Astrocyte (in vitro differentiated cells and primary cell): ENCODE measurements at places on chromosomes 1 and 21.

GRCh38 chr1:114270282-114270681 lies 116.6 kb upstream of the SYT6 start:
- peak; percentile 10 for DNase-seq

DNA sequence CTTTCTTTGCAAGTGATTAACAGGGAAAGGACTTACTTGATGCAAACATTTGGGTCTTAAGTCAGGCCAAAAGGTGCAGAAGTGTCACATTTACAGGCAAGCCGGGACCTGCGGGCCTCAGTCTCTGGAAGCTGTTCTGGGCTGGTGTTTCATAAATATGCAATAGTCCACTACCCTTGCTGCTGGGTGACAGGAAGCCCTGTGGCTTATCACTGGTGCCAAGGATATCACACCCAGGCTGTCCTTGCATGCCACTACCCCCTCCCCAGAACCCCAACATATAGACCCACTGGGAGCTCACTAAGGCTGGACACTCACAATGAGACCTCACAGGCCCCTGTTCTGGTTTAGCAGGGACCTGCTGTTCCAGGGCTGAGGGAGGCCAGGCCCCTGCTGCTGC lies 3.4 kb upstream of the LEFTY2 start:
- no peak for DNase-seq

DNA sequence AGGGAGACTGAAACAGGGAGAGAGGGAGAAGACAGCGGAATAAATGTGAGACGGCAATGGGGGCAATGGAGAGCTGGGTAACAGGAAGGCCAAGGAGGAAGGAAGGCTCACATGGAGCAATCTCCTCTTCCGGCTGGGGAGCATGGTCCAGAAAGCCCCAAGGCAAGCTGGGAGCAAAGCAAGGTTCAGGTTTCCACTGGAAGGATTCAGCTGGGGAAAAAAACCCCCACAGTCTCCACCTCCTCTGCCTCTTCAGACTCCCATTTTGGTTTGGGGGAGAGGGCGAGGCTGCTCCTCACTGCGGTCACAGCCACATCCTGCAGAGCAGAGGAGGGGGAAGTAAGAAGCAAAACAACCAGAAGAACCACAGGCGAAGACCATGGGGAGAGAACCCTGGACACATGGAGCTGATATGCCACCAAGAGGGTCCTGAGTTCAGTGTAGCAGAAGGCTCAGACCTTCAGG lies 650 bp downstream of the TNFAIP8L2 start:
- DNase-seq = no peak

DNA sequence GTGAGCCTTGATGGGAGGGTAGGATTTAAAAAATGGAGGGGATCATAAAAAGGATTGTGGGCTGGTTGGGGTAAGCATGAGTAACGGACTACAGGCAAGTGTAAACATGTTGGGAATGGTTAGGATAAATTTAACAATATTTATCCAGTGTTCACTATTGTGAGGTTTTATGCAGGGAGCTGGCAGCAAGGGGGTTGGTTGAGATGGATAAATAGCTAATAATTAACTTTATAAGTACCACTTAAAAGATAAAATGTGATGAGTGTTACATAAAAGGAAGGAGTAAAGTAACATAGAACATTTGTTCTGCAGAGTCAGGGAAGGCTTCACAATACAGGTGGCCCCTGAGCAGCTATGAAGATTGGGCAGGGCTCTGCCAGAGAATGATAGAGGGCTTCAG lies 109.0 kb downstream of the NGF start:
- DNase-seq = no peak

DNA sequence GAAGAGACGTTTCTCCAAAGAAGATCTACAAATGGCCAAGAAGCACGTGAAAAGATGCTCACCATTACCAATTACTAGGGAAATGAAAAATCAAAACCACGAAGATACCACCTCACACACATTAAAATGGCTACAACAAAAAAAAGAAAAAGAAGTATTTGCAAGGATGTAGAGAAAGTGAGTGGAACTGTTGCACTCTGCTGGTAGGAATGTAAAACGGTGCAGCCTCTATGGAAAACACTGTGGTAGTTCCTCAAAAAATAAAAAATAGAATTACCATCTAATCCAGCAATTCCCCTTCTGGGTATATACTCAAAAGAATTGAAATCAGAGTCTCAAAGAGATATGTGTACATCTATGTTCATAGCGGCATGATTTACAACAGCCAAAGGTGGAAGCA lies 115.4 kb upstream of the EDN2 start:
- DNase-seq = no peak

GRCh38 chr21:39661740-39662139 lies 49.0 kb downstream of the B3GALT5 start:
- no peak for DNase-seq

DNA sequence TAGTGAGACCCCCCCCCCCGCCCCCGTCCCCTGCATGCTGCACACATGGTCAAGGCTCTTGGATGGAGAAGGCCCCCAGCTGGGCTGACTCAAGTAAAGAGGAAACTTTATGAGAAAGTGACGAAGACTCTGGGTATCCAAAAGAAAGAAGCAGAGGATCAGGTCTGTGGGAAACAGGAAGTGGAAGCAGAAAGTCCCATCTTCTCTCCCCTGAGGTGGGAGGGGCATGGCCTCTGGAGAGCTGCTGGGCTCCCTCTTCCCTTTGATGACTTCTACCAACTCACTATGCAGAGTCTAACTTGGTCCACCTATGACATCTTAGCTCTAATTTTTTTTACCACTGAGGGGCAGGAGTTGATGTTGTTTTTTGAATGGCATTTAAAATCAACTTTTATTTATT lies 42.7 kb upstream of the LIN9 start:
- DNase-seq = no peak

DNA sequence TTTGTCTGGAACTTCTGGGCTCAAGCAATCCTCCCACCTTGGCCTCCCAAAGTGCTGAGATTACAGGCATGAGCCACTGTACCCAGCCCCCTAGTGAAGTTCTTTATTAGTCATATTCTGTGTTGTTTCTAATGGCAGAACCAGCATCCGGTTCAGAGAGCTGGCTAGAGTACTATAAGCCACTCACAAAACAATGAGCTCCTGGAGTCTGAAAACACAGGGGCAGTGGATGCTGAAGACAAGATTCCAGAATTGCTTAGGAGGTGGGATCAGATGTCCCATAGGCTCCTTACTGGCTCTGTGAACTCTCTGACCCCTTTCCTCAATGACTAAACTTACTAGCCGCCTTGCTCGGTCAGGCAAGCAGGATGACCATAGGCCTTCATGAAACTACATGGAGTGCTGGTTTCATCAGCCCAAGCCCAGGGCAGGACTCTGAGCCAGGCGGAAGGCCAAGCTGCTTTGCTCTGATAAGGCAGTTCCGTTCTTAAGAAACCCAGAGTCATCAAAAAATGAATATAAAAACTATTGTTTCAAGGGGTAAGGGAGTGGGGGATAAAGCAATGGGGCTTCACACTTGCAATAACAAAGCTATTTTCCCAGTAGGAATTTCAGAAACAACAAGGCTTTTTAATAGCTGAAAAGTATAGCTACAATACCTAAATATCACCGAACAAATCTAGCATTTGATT lies 8.1 kb downstream of the MTHFR start:
- no peak for DNase-seq

DNA sequence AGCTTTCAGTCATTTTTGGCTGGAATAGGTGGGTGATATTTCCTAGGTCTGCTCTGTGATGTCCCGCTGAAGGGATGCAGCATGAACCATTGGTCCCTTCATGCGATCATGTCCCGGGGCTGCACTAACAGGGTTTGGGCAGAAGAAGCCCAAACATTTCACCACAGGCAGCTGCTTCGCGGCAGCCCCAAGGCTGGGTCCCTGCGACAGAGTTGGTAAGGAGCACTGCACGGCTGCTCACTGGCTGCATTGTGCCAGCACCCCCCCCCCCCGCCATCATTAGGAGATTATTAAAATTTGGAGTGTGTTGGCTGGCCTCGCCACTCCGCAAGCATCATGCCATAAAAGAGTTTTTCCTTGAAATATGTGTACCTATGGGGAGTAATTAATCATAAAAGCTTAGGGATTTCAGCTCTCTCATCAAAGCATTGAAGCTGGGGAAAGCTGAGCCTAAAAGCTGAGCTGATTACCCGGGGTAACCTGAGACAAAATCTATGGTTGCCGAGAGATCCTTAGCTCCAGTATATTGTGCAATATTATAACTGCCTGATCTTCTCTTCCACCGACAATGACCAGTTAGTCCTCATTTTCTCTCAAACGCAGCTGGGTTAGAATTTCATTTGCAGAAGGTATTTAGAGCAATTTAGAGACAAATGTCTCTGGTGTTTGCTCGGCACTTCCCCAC lies 62.5 kb downstream of the PEX14 start:
- DNase-seq = no peak

DNA sequence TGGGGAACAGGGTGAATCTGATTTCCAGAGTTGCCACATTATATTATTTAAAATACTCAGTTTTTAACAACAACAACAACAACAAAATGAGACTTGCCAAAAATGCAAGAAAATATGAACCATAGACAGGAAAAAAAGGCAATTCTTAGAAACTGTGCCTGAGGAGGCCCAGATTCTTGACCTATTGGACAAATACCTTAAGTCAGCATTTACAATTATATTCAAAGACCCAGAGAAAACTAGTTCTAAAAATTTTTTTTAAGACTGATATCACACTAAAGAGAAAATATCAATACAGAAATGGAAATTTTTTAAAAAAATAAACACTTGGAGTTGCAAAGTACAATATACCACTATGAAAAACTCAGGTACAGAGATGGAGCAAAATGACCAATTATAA lies 152.8 kb upstream of the LYPLAL1 start:
- DNase-seq = no peak

DNA sequence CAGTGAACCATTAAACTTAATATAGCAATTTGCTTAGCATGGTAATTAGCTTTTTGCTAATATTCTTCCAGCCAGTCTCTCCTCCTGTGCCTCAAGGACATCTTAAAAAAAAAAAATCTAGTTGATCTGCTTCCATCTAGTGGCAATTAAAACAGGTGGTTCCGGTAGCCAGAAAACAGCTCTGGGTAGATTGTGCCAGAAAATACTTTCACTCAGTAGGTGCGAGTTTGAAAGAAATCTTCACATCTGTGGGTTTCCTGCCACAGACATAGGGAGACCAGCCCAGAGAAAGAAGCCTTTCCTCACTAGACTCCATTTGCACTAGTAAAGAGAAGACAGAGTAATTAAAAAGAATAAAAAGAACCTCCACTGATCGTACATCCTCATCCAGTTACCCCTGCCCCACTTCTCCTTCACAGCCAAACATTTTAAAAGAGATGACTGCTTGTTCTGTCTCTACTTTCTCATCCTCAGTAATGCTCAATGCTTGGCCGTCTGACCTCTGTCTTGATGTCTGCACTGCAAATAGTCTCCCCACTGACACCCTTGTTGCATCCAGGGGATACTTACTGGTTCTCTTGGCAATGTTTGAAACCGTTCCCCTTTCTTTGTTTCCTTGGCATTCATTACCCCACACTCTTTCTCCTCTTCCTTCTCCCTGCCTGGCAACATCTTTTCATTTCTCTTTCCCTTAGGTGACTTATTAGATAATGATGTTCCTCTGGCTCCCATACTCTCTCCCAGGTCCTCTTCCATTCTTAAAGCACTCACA lies 16.9 kb downstream of the SELL start:
- no peak for DNase-seq

DNA sequence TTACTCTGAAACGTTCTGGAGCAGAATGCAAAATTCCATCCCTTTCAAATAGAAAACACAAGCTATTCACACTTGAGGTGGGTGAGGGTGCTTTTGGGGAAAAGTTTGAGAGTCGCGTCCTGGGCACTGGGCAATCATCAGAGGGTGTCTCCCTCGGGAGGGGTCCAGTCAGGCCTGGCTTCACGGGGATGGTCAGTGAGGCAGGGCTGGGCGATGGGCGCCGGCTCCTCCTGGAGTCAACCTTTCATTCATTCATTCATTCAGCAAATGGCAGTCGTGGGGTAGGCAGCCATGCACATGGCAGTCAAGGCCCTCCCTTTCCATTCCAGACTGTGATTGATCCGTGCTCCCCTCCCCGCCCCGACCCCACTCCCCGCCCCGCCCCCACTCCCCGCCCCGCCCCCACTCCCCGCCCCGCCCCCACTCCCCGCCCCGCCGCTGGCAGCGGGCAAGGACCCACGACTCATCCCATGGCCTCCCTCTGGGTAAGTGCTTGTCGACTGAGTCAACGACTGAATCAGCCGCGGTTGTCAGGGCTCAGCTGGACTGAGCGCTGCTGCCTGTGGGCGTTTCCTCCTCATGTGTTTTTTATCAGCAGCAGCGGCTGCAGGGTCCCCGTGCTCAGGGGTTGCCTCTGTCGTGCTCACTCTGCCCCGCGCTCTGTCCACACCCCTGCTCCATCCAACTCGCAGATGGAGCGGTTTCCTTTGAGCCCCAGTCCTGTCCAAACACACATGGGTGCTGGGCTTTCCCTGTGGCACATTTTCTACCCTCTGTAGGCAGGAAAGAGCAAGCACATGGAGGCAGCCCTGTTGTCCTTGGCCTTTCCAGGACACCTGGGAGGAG lies 12.5 kb upstream of the SPSB1 start:
- DNase-seq = peak; percentile 91

DNA sequence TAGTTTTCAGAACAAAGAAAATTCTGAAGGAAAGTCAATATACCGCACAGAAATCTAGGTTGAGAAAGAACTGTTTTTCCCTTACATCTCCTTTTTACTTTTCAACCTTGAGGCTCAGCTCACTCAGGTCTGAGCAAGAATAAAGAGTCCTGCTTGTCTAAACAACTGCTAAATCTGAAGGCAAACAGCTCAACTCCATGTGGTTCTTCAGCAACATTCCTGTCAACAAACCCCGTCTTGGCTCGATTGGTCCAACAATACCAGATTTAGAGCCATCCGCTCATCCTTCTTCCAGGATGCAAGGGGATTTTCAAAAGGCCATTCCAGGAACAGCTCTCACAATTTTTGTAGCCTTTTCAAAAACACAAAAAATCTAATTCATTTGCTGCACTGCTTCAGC lies 119.8 kb downstream of the HLCS start:
- DNase-seq = no peak

GRCh38 chr21:32403201-32403777 lies 9.2 kb upstream of the EVA1C start:
- DNase-seq = peak; percentile 42

DNA sequence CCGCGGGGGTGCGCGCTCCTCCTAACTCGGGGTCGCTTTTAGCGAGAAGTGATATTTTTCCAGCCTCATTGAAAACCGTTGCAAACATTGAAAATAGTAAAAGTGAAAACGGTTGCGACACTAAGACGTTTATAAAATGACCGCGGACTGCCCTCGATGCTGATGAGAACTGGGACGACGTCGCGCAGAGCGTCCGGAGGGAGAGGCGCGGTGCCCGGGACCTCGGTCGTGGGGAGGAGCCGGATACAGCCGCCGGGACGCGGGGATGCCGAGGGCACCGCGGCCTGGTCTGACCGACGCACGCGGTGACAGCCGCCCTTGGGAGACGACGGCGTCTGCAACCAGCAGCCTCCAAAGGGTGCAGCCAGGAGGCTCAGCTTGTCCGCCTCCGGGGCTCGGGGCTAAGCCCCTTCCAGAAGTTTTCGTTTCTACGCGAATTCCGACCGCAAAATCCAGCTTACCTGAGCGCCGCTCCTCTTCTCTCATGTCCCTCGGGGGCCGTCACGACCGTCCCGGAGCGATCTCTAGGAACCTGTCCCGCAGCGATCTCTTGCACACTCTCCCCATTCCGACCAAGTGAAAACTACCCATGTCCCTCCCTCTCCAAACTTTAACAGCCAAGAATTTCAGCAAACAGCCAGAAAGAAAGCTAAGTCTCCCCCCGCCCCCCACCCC lies 144.4 kb upstream of the ETS2 start:
- DNase-seq = peak; percentile 12
